Occipital lobe (tissue), 3 donors: ENCODE measurements at places on chromosomes 1 and 21. TPM values are rescaled to one million over a fixed set of nuclear protein-coding genes. Genes with fewer than 3 reads are reported as not detected.

Gene SLAMF7
- not detected for total RNA-seq

DNA sequence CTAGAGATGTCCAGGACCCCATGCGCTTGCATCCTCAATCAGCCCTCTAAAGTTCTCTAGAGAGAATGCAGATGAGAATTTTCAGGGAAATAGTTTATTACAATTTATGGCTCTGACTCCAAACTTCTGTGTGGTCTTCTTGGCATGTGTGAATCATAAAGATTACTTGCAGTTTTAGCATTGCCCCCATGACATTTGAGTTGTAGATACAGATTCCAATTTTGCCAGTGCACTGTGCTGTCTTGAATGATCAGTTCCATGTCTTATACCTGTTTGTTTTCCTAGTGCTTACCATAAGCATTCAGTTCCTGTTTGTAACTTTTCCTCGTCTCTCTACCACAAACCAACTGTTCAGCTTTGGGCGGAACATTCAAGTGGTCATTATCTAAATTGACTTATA, 4.8 kb downstream of the KRTAP21-3 start:
- DNase-seq: no peak

DNA sequence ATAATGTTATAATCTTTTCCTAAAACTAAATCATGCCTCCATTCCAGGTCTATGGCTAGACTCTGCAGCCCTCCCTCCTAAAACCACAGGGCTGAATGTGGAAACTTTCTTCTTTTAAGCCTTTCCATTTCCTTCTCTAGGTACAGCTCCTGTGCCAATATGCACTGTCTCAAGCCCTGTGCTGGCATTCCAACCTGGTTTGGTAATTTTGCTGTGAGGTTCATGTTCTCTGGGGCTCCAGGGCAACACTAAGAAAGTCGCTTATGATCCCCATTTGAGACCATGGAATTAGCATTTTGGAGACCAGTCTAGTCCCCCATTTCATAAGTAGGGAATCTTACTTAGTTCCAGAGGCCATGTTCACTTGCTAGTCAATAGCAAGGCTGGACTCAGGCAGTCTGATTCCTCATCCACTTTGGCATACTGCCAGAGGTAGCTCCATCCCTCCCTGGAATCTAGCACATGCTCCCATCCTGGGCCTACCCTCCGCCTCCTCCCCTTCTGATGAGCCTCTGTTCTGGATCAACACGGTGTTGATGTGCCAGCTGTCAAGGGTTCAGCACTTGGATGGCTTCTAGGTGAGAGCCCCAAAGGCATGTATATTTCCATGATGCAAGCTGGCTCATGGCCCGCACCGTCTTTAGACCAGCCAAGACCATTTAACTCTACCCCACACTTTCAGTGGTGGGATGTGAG, 36.5 kb downstream of the ZMYND12 start:
- DNase-seq: no peak

Gene CLCNKA
- not detected for total RNA-seq

- no peak for DNase-seq
Observed at GRCh38 chr1:1175221-1176062, 1.8 kb downstream of the TTLL10 start.

- no peak for DNase-seq
Observed at GRCh38 chr1:52601991-52602855, at the start of gene GPX7. Gene GPX7 (plus strand): TSS chr1:52602371. CDS start chr1:52602410, 39 bp downstream.

GRCh38 chr21:35575280-35575915, 484.9 kb downstream of the SETD4 start:
- no peak for DNase-seq

GRCh38 chr1:205782627-205783432, 7.5 kb upstream of the RAB29 start:
- DNase-seq: no peak

- no peak for DNase-seq
Observed at GRCh38 chr1:221522529-221522940, 219.4 kb downstream of the DUSP10 start.

GRCh38 chr1:25549273-25550154, 6.1 kb downstream of the LDLRAP1 start:
- DNase-seq: no peak

GRCh38 chr1:188420177-188420576, 1591.4 kb downstream of the PLA2G4A start:
- no peak for DNase-seq

Gene ADAMTSL4
- 0.31 TPM for total RNA-seq

GRCh38 chr1:236568285-236568894, 35.9 kb downstream of the HEATR1 start:
- DNase-seq: no peak

GRCh38 chr1:183877053-183877720, 72.3 kb downstream of the RGL1 start:
- peak; percentile 33 for DNase-seq

DNA sequence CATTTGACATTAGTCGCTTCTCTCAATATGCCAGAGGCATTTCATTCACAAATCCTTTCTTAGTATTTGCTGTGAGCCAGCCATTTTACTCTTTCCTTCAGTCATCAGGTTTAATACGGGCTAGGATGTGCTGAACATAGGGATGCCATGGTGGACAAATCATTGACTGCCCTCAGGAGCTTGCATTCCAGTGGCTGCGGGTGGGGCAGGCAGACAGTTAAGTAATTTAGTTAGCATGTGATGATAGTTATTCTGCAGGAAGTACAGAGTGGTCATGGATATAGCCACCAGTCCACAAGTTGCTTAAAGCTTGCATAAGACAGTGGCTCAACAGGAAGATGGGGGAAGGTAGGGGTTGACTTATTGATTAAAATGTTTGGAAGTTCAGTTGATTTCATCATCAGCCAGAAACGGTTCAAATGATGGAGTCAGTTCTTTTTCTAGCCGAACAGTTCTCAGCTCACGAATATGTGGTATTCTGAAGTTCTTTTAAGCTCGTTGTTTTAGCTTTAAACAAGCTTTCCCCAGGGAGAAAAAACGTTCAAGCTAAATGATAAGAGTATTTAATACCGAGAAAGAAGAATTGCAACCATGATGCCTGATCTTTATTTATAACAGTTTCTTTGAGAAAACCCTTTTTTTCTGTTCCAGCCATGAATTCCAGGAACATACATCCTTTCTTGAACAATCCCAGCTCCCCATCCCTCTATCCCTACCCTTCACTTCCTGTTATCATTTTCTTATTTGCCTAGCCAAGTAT, 1.4 kb downstream of the SLC22A15 start:
- no peak for DNase-seq

- no peak for DNase-seq
Observed at GRCh38 chr1:223046011-223046410, 97.0 kb downstream of the TLR5 start.

- no peak for DNase-seq
Observed at GRCh38 chr1:182713939-182714338, 29.6 kb upstream of the RGS8 start.

- DNase-seq: no peak
Observed at GRCh38 chr1:118927427-118928187, 60.5 kb downstream of the TBX15 start.

GRCh38 chr1:17258116-17258757, 9.3 kb downstream of the PADI3 start:
- no peak for DNase-seq

Gene KANK4
- 0.47 TPM for total RNA-seq

Gene FAM76A
- total RNA-seq: 18.2 TPM

DNA sequence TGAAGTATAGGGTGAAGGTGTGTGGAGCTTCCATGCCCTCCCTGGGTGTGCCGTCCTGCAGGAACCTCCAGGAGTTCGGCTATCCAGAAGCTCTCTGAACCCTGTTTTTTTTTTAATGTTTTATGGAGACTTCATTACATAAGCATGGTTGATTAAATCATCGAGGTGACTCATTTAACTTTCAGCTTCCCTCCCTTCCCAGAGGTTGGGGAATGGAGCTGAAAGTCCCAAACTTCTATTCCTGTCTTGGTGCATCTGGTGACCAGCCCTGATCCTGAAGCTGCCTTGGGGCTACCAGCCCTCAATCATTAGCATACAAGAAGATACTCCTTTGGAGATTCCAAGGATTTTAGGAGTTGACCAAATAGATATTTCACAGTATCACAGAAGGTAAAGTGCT, 9.5 kb downstream of the RRP15 start:
- DNase-seq: no peak

GRCh38 chr1:190154744-190155143, 322.9 kb downstream of the BRINP3 start:
- no peak for DNase-seq

- no peak for DNase-seq
Observed at GRCh38 chr1:162292422-162292849, 84.2 kb downstream of the SPATA46 start.

GRCh38 chr21:35256468-35256988, 207.4 kb upstream of the RUNX1 start:
- DNase-seq: peak; percentile 3

Gene SNAPIN
- total RNA-seq: 36.3 TPM

GRCh38 chr1:220696226-220696862, 6.2 kb downstream of the C1orf115 start:
- DNase-seq: no peak

DNA sequence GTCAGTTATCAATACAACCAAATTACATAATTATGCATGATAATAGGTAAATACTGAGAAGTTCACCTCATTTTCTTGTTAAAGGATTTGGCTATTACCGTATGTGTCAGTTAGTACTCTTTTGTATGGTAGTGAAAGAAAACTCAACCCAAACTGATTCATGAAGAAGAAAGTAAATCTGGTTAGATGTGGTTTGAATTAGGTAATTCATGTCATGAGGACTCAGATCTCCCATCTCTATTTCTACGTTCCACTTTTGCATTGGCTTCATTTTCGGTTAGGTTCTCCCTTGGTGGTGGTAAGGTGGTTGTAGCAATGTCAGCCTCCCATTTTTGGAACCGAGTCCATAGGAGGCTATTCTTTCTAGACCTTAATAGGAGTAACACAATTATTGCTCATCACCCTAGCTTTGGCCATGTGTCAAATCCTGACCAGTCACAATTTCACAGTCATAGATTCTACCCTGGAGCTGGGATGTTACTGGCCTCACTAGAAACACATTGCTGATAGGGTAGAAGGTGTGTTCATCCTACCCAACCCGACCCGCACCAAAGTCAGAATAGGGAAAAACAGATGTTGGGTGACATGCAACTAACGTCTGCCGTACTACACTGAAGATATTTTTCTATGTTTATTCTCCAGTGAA, 97.6 kb downstream of the OSBPL9 start:
- no peak for DNase-seq

DNA sequence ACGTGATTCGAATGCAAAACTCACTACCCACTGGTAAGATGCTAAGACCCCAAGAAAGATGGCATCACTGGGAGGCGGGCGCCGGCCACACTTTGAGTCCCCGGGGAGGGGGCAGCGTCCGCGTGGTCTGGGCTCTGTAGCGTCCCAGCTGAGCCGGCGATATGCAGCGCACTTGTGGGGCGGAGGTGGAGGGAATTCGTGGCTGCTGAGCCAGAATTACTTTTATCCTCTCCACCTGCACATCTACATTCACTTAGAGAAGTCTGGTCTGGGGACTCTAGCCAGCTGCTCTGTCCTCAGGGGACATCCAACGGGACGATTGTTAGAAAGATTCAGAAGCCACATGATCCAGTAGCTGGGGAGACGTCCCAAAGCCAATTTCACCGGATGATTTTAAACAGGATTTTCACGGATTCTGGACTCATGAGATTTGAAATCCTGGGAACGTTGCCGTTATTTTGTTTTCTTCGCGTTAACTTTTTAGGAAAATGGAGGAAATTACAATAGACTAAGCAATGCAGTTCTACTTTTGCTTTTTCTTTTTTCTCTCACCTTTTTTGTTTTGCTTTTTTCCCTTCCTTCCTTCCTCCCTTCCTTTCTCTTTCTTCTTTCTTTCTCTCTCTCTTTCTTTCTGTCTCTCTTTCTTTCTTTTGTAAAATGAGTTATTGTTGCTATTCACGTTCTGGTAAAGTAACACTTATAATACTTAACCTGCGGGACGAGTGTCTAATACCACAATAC, 1.3 kb downstream of the JAM2 start:
- DNase-seq: no peak

DNA sequence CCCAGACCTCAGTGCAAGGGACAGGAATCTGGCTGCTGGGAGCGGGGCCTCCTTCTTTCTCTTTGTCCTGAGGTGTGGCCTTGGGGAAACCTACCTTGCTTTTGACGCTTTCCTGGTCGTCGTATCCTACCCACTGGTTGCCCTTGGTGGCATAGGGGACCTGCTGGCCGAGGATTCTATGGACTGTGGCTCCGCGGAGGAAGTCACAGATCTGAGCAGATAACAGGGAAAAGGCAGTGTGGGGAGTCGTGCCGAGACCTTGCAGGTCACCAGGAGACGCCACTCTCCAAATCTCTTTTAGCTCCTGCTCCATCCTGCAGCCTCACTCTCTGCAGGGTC, 4.0 kb upstream of the MYBPH start:
- DNase-seq: no peak

Gene TTC24
- total RNA-seq: not detected

DNA sequence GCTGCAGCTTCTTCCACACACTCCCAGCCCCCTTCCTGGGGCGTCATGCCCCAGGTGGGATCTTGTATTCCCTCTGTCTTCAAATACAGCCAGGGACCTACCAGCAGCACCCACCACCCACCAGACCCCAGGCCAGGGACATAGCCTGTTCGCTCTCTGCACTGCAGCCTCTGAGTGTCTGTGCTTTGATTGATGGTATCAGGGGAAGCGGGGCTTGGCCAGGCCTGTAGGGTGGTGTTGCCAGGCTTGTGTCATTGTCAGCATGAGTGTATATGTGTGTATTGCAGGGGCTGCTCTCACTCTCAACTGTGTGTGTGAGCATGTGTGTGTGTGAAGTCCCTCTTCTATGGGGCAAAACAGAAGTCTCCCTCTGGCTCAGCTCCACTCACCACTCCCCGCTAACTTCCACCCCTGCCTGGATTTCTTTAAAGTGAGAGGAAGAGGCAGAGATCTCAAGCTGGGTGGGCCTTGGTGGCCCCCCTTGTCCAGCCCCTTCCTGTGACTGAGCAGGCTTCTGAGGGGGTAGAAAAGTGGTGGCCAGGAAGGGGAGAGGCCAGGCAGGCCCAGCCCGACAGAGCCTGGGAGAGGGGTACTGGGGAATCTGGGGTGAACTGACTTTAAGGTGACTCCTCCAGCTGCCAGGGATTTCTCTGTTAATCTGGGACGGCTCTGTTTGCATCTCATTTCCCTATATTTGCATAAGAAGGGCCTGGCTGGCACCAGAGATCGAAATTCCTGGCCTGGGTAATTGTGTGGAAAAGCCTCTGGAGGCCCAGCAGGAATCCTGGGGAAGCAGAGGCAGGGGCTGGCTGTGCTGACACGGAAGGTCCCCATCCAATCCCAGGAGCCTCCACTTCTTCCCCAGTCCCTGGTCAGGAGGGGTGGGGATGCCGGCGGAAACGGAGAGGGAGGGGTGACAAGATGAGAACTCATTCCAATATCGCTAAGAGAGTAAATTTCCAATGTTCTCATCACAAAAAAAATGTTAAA, 18.6 kb upstream of the ADGRB2 start:
- DNase-seq: no peak

DNA sequence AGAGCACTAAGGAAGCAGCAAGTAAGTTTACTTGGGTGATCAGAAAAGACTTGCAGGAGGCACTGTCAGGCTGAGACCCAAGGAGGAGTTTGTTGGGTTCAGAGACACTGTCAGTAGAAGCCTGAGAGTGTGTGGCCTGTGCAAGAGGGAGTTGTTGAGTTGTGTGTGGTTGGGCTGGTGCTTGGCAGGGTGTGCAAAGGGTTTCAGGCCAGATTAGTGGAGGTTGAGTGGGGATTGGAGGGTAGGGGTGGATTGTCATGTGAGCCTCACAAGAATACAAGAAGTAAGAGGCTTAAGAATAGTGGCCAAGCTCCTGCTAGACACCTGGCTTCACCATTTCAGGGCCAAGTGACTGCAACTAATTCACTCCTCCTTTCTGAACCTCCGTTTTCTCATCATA, 8.9 kb upstream of the KIF21B start:
- no peak for DNase-seq

GRCh38 chr1:41539999-41540398, 55.5 kb upstream of the EDN2 start:
- DNase-seq: no peak
